ENCODE measurements at places on chromosomes 1 and 21. TPM values are rescaled to one million over a fixed set of nuclear protein-coding genes. Genes with fewer than 3 reads are reported as not detected.

- DNase-seq = no peak
These were observed 412.1 kb upstream of the NFIA start for GRCh38 chr1:60670302-60670701.

LCK gene
- 16.6 TPM for total RNA-seq

AK5 gene
- total RNA-seq = not detected

DNA sequence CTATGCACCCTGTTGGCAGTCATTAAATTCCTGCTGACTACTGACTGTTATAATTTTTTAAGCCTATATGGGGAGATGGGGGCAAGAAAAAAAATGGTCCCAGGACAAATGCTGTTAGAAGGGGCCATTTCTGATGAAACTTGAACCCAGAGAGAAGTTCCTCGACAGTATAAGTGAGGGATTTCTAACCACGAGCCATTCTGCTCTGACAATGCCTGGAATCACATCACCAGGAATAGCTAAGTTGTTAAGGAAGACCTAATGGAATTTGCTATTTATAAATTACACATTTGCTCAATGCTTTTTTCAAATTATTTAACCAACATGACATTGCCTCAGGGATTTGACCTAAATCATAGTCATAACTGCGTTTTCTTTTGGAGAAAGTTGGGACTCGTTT lies 55.2 kb downstream of the LHX9 start:
- DNase-seq = no peak

GRCh38 chr1:206081856-206082255 lies 28.9 kb downstream of the RHEX start:
- no peak for DNase-seq

ARL8A gene
- 58.0 TPM for total RNA-seq
